Stimulated activated CD4-positive, alpha-beta T cell treated with anti-CD3 and anti-CD28 coated beads, Interleukin-12 subunit alpha, Interleukin-12 subunit beta, amount 100 ng/mL, for 48 hours (primary cell): ENCODE measurements at places on chromosomes 2 and 18.

DNA sequence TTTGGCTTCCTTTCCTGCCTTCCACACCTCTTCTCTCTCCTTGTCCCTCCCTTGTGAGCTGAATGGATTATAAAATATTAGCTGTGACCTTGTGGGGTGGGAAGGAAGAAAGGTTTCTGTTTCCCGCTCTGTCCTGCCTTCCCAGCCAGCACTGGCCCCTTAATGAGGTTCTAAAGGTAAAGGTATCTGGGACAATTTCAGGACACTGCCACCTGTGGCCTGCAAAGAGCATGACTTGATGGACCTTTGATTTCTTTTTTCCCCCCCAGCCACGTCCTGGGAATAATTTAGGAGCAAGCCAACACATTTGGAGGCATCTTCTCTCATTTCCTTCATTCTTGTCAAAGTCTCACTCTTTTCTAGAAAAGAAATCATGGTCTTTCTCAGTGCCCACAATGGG is 246.7 kb upstream of the EPAS1 start:
- no peak for DNase-seq

GRCh38 chr2:224360801-224361251 is 41.1 kb downstream of the FAM124B start:
- DNase-seq, result no peak

GRCh38 chr18:45521136-45521535 is 94.1 kb upstream of the SLC14A2 start:
- no peak for DNase-seq

- no peak for DNase-seq
Observed at GRCh38 chr2:105791229-105791628, 46.5 kb downstream of the NCK2 start.

GRCh38 chr18:40555914-40556313 is 1399.1 kb upstream of the PIK3C3 start:
- DNase-seq, result no peak

DNA sequence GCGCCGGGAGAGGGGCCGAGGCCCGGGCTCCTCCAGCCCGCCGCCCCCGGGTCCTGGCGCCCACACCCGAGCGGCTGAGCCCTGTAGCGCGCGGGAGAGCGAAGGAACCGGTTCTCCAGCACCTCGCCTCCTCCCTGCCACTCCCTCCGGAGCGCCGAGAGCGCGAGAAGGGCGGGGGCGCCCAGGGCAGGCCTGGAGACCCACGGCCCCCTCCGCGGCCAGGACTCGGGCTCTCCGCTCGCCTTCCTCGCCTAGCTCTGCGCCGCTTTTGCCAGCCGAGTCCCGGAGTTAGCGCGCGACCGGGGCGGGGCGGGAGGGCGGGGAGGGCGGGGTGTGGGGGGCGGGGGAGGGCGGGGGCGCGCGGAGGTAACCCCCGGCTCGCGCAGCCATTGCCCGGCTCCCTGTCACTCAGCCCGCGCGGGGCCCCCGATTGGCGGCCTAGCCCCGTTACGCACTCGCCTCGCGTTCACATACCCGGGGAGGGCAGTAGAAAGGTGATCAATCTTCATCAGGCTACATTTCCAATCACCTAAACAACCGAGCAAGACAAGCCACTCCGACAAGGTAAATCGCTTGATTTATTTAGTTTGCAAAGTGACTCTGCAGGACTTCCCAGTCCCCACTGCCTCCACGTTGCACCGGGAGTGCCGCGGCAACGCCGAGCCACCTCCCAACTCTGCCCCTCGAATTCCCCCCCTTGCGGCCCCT is at the start of gene OTX1:
TSS of gene OTX1 (plus strand) at position 497 of the 708 bp plus-strand sequence. CDS start 2,161 bp downstream, outside the sequence.
- DNase-seq, result no peak

DNA sequence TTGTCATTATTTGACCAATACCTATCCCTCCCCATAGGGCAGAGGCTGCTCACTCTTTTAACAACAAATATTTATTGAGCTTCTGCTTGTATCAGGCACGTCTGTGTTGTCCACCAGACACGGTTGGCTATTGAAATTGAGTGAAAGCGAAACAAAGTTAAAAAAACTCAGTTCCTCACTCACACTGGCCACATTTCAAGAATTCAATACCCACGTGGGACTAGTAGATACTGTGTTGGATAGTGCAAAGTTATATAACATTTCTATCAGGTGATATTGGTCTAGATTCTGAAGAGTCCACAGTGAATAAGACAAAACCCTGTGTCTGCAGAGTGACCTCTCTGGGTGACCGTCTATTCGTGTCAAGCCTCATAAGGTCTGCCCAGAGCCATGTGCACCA is 43.9 kb upstream of the GALR1 start:
- DNase-seq, result no peak

DNA sequence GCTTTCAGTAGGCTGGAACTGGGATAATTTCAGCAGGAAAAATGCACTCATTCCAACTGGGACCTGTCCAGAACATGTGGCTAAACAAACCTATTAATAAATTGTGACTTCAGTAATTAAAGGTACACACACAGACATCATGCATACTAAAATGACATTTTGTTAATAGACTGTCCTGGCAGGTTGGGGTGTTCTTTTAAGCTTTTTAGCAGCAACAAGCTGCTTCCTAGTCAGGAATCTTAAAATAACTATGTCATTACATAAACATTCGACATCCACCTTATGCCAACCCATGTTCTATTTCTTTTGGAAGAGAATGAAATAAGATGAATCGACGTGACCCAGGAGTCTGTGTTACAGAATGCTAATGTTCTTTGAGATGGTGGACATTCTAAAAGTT is 435.7 kb downstream of the TXNL1 start:
- no peak for DNase-seq

- no peak for DNase-seq
Observed at GRCh38 chr2:59398081-59398480, 1155.4 kb downstream of the BCL11A start.

DNA sequence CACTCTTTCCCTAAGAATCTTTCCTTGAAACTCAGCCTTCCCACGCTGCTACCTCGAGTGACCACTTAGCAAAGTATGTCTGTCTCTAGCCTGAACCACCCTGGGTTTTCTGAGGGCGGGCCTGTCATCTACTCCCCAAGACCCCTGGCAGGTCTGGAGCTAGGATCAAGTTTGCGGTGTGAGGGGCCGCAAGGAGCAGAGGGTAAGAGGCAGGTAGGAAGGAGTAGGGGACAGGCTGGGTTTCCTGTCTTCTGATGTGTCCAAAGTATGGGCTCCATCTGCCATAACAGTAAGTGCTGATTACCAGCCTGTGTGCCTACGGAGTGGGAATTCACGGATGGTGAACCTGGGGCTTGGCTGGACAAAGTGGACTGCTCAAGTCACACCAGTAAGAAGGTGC is 25.4 kb downstream of the ZFP36L2 start:
- no peak for DNase-seq

DNA sequence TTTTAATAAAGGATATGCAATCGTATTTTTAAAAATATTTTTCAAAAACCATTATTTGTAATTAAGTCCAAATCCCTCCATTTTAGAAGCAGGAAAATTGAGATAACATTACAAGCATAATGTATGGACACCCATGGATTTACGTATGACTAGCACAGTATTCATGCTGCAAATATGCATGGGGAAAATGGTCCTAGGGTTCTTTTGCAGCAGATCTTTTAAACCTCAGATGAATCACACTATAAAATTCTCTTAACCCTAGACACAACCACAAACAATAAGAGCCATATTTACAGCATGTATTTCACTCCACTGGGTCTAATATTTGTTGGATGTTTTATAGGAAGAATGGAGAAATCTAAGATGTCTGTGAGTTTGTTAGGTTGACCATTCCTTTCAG is 453.4 kb downstream of the TGIF1 start:
- no peak for DNase-seq

DNA sequence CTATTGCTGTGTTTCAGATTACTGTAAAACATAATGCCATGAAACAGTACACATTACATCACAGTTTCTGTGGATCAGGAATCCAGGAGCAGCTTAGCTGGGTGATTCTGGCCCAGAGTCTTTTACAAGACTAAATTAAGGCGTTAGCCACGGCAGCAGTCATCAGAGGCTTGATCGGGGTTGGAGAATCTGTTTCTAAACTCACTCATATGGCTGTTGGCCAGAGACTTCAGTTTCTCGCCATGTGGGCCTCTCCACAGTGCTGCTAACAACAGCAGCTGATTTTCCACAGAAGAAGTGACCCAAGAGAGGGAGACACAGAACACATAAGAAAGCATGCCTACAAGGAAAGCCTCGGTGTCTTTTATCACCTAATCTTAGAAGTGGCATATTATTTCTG is 89.2 kb upstream of the MYO3B start:
- DNase-seq, result no peak

GRCh38 chr2:209772290-209772685 is 656 bp downstream of the UNC80 start:
- DNase-seq, result no peak

DNA sequence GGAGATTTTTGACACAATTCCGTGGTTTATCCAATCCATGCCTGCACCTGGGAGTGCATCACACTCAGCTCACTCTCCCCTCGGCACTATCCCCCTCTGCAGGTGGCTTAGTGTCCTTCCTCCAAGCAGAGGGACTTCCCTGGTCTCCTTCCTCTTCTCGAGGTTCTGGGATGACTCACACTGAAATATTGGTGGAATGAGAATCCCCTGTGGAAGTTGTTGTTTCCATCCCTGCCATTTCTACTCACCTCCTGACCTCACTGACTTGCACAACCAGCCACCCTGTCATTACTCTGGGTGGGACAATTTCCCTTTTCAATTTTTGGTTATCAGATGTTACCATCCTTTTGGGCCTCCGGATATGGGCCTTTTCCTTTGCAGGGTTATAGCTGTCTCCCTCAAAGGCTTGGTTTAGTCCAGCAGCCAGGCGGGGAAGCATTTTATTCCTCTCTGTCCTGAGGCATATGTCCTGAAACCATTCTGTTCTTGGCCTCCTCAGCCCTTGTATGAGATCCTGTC is 59.9 kb downstream of the PTPRM start:
- no peak for DNase-seq

DNA sequence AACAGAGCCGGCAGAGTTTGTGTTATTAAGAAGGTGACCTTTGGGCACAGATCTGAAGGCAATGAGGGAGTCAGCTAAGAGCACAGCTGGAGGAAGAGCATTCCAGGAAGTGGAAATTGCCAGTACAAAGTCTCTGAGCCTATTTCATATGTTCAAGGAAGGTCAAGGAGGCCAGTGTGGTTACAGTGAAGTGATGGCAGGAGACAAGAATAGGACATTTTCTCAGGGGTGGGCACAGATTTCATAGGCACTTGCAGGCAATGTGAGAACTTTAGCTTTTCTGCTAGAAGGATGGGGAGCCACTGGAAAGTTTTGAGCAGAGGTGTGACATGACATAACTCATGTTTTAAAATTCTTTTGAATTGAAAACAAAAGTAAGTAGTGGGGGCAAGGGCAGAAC is 50.3 kb downstream of the ARHGAP25 start:
- DNase-seq, result no peak

GRCh38 chr2:232245111-232245510 is 133.4 kb upstream of the ALPP start:
- DNase-seq, result no peak

GRCh38 chr18:48571639-48572384 is 33.0 kb downstream of the CTIF start:
- DNase-seq, result no peak

GRCh38 chr2:1653956-1654695 is 90.2 kb downstream of the PXDN start:
- no peak for DNase-seq

GRCh38 chr2:98472132-98472650 is 27.5 kb downstream of the INPP4A start:
- no peak for DNase-seq

DNA sequence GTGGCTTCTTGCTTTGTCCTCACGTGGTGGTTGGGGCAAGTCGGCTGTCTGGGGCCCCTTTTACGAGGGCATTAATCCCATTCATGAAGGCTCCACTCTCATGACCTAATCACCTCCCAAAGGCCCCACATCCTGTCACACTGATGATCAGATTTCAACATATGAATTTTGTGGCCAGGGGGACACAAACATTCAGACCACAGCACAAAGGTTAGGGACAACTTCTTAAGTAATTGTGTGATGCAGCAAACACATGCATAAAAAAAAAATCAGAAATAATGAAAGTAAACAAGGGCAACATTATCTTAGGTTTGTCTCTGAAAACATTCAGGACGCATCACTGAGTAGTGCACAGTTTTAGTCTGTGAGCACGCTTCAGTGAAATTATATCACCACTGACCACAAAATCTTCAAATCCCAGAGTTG is 54.2 kb upstream of the FRZB start:
- no peak for DNase-seq

- no peak for DNase-seq
Observed at GRCh38 chr2:238884812-238885408, 37.0 kb downstream of the TWIST2 start.

DNA sequence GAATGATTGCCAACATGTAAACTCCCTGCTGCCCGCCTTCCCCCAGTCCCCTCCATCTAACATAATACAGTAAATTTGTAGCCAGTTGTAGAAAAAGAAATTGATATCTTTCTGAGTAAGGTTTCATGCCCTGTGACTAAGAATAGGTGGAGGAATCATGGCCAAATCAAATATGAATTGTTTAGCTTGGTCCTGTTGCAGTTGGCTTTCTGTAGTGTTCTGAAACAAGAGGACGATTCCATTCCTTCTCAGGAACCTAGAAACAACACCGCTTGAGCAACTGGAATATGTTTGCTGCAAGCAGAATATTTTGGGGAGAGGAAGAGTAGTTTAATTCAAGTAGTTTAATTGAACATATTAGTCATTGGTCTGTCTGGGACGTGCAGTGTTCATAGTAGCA is 7.0 kb upstream of the DRC1 start:
- no peak for DNase-seq

- DNase-seq, result no peak
Observed at GRCh38 chr2:45804987-45805755, 153.7 kb downstream of the PRKCE start.

DNA sequence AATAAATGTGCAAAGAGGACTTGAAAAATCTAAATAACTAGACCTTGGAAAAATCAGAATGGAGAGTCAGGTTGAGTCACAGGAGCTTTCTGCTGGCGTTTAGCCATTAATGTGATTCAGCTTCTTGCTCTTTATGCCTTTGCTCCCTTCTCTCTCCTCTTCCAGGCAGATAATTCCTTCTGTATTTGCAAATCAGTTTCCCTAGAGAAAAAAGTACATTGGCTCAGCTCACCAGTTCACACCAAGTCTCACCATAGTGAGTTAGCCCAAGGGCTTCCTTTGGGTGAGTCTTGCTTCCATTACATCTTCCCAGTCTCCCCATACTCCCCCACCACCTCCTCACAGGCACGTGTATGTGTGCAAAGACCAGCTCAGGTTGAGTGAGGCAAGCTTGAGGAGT is 73.6 kb downstream of the CYBRD1 start:
- DNase-seq, result no peak
